NCI-H446 treated with DMSO at 0.1 percent for 48 hours (cell line): ENCODE measurements at places on chromosomes 7 and 10.
A peak's percentile ranks its signal among the peaks of the same experiment; 100 is the strongest.

DNA sequence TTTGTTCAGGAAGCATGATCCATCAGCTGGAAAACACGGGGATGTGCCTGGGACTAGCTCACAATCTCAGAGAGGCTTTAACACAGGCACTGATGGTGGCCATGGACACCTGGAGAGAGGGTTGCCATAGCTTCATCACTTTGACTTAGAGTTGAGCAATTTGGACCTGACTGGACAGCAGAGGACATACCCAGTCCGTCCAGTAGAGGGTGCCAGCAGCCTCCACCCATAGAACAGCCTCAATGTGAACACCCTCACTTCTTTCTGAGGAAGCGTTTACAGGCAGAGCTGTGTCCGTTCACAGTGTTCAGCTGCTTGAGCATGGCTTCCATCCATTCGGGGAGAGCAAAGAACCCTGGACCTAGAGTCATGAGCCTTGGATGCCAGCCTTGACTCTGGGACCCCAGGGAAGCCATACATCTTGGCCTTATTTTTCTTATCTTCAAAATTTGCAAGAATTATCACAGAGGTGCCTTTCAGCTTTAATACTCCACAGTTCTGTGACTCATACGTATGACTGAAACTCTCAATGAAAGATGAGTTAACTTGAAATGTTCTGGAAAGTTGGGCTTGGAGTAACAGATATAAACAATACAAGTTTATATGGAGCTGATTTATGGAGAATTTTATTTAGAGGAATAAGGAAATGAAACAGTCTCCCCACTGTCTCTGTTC lies 302.9 kb upstream of the PODXL start:
- DNase-seq = peak; percentile 25

DNA sequence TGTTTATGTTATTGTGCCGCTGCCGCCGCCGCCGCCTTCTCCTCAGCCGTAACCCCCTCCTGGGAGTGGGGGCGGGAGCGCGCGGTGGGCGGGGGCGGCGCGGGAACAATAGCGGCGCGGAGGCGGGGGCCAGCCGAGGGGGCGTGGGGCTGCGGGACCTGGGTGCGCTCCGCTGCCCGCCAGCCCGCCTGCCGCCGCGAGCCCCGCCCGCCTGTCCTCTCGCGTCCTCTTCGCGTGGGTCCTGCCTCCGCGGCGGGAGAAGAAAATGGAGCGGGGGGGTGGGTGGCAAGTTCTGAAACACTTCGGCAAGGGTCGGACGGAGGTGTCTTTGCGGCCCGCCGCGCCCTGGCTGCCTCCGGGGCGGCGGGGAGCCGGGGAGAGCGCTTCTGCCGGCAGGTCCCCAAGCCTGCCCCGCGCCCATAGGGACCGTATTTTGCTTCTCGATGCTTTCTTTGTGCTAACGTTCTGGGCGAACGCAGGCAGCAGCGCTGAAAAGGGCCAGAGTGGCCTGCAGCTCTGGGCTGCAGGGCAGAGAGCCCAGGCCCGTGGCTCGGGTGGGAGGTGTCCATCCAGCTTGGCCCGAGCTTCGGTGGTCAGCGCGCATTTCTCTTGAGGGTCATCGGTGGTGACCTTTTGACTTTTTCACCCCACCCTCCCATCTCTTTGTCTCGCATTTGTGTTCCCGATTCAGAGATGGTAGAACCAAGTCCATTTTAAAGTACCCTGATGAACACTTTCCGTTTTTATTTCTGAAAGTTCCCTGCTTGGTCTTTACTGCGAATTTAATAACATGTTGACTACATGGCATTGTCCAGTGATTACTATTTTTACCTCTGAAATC lies 613 bp downstream of the MAPK8 start:
- DNase-seq = peak; percentile 22

DNA sequence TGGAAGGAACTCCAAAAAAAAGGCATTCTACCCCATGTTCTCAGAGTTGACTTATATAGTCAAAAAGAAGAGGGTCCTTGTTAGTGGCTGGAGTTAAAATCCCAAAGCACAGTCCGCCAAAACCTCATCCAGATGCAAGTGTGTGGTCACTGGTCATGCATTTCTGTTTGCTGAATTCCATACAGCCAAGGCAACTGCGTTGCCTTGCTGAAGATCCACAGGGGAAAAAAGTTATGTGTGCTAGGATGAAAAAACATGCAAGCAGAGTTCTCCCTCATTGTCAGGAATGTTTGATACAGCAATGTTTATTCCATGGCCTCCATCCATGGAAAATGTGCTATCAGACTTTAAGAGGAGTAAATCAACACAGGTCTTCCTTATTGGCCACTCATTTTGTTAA lies 213.1 kb downstream of the CREB5 start:
- no peak for DNase-seq

GRCh38 chr7:123463890-123464289 lies 70.5 kb downstream of the IQUB start:
- no peak for DNase-seq

DNA sequence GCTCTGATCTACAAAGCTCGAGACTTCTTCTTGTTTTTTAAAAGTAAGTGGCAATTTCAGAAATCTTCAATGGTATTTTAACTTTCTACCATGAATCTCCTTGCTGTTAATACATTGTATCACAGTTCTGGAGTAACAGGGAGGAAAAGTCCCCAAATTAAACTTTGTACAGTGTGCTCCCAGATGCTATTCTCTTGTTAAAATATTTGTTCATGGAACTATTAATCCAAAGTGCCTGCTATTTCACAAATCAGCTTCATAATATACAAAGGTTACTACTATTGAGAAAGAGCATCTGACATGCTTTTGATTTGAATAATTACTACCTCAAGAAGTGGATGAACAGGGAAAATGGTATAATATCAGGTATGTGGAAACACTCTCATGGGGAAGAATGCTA lies 36.6 kb downstream of the SIRT1 start:
- no peak for DNase-seq

DNA sequence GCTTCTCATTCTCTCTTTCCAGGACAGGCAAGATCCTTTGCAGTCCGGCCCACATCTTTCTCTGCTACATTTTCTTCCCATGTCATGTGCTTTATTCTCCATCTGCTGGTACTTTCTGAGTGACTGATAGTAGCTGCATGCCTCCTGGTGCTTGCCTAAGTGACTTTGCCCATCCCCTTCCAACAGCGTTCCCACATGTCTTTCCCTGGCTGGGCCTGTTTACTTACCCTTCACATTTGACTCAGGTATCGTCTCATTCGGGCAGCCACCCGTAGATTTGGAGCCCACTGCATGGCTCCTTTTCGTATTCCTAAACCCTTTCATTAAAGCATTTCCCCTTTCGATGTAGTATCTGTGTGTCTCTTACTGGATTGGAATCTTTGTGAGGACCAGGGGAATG lies 24.6 kb downstream of the TYW1 start:
- no peak for DNase-seq

GRCh38 chr7:21104124-21104500 lies 317.4 kb upstream of the SP8 start:
- no peak for DNase-seq

DNA sequence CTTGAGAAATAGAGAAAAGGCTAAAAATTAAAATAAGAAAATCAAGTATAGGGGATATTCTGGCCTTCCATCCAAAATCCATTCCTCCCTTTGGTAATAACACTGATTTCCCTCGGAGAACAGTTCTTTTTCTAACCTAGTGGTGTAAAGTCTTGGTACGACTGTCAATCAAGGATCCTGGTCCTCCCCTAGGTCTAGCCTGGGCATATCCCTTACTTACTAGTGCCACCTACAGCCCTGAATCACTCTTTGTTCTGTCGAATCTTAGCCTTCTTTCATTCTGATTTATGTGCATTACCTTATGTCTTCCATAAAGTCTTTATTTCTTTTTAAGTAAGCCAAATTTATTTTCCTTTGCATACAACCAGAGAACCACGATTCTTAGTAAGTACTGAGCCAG lies 298.7 kb upstream of the LRRTM3 start:
- DNase-seq = no peak

GRCh38 chr7:136709876-136710275 lies 158.6 kb upstream of the CHRM2 start:
- DNase-seq = no peak

GRCh38 chr7:69173846-69174245 lies 424.4 kb upstream of the AUTS2 start:
- no peak for DNase-seq
